ENCODE measurements at places on chromosomes 3 and 15. TPM values are rescaled to one million over a fixed set of nuclear protein-coding genes. Genes with fewer than 3 reads are reported as not detected.

DNA sequence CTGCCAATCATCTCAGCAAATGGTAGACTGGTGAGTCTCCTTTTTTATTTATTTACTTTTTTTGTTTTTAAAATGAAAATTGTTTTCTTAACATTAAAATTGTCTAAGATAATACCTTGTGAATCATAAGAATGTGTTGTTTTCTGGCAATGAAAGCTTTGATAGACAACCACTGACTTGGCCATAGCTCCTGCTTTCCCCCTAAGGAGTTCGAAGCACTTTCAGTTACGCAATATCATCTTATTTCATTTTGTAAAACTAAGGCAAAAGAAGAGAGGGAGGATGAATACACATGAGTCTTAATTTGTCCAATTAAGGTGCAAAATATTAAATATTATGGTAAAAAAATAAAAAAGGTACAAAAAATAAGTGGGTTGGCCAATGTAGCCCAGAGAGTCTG, 74.8 kb upstream of the PLCL2 start:
- DNase-seq, result no peak

DNA sequence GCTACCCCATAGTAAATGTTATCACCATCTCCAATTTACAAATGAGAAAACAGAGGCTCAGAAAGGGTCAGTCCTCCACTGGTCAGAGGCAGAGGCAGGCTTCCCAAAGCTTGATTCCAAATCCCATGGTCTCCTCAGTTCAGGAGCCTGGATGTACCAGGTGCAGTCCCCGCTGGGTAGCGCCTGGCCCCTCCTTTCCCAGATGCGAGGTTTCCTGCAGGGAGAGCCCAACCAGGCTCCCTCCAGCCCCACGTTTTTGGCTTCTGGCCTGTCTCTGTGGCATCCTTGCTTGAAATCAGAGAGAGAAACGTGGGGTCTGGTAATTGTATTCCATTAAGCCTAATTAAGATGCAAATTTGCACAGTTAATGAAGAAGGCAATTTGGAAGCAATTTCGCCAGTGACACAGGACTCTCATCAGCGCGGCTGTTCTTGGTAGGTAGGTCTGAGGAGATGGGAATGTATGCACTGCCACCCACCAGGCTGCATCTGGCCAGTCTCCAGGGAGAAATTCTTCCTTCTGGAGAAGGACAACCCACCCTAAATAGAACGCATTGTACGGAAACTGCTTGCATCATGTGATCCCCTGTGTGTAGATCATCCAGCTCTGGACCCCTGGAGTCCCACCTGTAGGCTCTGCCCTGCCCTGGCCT, 50.5 kb downstream of the HRH1 start:
- no peak for DNase-seq

- DNase-seq, result no peak
Observed at GRCh38 chr15:33016405-33017024, 178.0 kb downstream of the FMN1 start.

DNA sequence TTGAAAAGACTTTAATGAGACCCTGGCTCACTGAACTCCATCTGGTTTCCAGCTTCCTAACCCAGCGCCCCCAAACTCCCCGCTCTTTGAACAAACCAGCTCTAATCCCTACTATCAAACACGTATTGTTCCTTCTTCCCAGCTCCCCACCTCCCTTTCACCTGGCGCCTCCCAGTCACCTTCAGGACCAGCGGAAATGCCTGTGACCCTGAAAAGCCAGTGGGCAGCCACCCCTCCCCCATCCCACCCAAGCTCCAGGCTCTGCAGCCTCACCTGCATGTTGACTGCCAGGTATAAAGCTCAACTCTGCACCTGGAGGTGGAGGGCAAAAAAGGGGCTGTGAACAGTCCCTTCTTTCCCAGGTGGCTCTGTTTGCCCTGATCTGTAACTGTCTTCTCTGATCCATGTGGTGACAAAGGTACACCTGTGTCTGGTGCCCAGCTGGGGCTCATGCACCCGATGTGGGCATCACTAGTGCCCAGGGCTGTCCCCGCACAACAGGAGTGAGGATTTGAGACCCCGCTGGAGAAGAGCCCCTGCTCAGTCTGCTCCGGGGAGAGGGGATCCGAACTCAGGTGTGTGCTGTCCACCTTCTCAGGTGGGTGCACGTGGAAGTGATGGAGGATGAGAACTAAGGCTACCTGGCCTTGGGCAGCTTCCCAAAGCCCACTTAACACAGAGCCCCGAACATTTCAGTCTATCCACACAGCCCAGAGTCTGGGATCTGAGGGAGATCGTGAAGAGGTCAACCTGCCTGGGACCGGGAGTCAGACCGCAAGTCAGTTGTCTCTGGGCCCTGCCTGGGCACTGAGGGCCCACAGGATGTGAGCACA, 128.9 kb downstream of the NSMCE3 start:
- no peak for DNase-seq

GRCh38 chr3:152706991-152707713, 127.8 kb upstream of the P2RY1 start:
- DNase-seq, result peak; percentile 28

- peak; percentile 37 for DNase-seq
Observed at GRCh38 chr15:92091155-92091734, 237.7 kb downstream of the SLCO3A1 start.

GRCh38 chr3:12964711-12965612, 108.3 kb downstream of the IQSEC1 start:
- DNase-seq, result peak; percentile 66

GRCh38 chr15:61871926-61872522, 188.2 kb downstream of the VPS13C start:
- no peak for DNase-seq

- DNase-seq, result no peak
Observed at GRCh38 chr3:27387625-27388024, 18.4 kb upstream of the NEK10 start.

DNA sequence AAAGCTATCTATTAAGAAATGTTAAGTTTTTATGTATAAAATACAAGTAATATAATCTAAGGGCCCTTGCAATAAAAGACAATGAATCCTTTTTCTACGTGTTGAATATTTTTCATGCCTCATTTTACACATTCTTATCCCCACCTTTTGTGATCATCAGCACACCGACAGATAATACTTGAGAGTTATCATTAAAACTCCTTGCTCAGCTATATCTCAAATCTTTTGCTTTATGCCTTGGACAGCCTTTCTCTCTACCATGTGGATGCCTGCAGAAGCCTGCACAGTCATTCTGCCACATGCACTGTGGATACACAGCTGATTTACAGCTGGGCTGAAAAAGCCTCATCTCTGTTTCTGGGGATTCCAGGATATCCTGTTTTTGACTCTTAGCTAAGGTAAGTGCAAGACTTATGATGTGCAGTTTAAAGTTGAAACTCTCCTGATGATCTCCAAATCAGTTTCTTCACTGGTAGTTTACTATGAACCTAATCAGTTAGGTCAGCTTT, 1565.1 kb downstream of the SI start:
- no peak for DNase-seq

- DNase-seq, result no peak
Observed at GRCh38 chr15:80942746-80943565, 46.7 kb downstream of the MESD start.

GRCh38 chr15:64878705-64879104, 33.0 kb upstream of the ANKDD1A start:
- no peak for DNase-seq

DNA sequence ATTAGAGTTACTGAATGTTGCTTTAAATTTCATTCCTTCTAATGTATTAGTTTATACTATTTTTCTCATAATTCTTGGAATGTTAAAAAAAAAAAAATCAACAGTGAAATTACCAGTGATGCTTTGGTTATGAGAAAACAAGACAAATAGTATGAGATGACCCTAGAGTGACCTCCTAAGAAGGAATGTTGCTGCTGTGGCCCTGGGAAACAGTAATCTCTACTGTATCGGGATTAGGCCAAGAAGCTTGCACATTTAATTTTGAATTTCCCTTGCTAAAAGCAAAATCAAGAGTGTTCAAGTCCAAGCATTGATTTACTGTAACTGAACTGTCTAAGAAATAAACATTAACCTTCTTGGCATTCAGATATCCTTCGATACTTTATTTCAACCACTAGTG, 18.1 kb downstream of the TOPBP1 start:
- no peak for DNase-seq

DNA sequence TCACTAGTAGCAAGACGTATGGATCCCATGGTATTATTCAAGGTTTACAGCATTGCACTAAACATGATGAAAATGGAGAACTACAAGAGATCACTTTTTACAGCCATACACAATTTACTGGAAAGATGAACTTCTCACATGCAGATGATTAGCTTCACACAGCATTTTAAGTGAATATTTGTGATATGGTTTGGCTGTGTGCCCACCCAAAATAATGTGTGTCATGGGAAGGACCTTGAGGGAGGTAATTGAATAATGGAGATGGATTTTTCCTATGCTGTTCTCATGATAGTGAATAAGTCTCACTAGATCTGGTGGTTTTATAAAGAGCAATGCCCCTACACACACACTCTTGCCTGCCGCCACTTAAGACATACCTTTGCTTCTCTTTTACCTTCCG, 662.0 kb upstream of the CCDC54 start:
- DNase-seq, result no peak

DNA sequence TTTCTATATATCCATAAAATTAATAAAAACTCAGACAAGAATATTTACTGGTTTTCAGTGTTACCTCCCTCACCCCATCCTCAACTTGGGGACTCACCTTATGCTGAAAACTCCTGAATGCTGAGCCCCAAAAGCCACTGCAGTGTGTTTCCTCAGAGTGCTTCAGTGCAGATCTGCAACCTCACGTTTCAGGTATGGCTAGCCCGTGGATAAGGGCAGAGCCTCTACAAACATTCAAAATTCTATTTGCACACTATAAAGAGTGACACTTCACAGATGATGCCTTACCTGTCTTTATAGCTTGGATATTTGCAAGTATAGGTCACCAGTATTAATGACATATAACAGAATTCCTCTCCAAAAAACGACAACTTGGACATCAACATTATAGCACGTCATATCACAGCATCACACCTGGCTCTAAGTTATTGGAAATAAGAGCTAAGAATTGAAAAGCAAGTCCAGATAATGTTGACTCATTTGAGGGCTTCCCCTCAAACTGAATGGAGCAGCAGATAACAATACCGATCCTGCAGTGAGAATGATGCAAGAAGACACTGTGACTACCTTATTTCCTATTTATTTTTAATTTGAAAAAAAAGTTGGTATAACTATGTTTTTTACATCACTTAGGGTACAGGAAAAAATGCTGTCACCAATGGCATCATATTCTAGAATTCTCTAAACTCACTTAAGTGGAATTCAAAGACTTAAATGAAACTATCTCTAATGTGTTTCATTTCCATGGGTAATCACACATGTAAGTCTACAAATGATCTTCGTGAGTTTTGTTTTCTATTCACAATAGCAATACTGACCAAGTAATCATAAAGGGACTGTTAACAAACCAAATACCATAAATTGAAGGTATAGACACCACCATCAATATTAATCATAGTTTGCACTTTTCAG, 40.7 kb upstream of the RSL24D1 start:
- DNase-seq, result no peak

DNA sequence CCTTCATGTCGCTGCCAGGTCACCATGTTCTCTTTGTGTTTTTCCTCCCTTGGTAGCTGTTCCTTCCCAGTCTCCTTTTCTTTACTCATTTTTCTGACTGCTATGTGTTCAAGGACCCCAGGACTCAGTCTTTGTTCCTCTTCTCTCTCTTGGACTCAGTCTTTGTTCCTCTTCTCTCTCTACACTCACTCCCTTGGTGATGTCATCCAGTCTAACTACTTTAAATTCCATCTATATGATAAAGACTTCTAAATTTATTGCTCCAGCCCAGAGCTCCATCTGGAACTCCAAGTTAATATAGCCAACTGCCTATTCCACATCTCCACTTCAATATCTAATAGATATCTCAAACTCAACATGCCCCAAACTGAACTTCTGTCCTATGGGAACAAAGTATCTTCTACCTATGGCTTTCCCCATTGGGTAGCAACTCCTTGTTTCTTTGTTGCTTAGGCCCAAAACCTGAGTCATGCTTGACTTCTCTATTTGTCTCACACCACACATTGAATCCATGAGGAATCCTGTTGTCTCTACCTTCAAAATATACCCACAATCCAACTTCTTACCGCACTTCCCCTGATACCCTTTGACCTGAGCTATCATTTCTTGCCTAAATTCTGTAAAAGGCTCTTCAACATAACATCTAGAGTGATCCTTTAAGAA, 4.9 kb upstream of the DYNC1LI1 start:
- DNase-seq, result no peak

GRCh38 chr3:60303160-60303559, 948.1 kb downstream of the FHIT start:
- no peak for DNase-seq

DNA sequence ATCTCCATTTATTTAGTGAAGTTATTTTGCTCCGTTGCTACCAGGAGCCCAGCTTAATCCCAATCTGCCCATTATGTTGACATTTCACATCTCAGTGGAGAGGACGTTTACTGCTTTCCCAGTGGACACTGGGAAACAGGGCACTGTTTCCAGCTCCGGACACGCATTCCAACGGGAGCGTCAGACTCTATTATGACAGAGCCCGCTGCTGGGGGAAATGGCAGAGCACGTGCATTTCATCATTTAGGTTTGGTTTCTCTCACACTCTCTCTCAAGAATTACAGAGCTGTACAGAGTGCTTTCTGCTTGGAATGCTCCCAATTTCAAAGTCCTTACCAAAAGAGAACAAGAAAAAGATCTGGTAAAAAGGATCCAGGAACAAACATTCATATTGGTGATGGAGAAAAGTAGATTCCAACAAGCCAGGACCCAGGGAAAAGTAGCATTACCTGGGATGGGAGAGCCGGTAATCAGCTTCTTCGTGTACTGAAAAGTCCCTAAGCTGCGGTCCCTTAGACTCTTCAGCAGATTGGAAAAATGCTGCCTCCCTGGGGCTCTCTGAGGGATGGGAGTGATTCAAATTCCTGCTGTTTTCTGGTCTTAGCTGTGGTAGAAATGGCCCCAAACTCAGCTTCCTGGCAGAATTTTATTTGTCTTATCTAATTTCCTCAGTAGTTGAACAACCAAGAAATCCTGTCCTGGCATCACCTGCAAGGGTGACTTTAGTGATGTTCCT, 136.0 kb upstream of the THBS1 start:
- DNase-seq, result no peak

DNA sequence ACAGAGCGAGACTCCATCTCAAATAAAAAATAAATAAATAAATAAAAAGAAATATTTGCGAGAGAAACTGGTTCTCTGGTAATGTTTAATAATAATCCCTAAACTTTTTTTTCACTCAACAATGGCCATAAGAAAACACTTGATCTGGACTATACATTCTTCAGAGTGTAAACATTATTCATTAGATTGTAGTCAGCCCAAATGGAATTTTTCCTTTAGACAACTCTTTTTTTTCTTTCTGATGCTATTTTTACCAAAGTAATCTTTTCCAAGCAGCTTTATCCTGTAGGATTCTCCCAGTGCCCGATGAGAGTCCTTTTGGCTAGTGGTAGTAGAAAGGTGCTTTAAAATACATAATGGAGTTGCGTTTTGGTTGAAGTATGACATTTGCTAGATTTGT, 90.4 kb downstream of the NEDD4 start:
- no peak for DNase-seq

Gene OPA1
- polyA plus RNA-seq, result 45.5 TPM

Gene GHRL
- polyA plus RNA-seq, result 19.9 TPM

All from large intestine (tissue), 12 donors.